ENCODE measurements at places on chromosomes 7 and 10. TPM values are rescaled to one million over a fixed set of nuclear protein-coding genes. Genes with fewer than 3 reads are reported as not detected.

FAM13C gene
- total RNA-seq = not detected

DNA sequence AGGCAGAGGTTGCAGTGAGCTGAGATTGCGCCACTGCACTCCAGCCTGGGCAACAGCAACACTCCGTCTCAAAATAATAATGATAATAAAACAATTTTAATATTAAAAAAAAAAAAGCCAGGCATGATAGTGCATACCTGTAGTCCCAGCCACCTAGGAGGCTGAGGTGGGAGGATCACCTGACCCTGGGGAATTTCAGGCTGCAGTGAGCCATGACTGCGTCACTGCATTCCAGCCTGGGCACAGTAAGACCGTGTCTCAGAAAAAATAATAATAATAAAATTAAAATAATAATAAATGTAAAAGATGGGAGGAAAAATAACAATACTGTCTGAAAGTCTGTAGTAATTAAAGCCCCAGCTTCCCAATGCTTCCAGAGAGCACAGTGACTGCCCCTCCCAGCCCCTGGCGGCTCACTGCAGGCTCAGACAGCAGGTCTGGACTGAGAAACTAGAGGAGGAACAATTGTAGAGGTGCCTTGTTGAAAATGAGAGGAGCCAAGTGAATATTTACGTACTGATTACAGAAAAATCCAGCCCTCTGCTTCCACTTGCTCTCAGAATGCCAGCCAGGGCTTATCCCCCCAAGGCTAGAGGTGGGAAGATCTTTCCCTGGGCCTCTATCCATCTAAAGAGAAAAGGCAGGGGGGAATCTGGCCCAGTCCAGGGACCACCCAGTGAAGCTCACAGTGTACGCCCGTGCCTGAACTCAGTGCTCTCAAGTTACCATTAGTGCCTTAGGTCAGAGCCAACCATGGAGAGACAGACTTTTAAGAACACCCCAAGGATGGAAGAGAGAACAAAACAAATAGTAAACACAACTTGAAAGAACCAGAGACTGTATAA lies 112.8 kb downstream of the PARD3 start:
- no peaks in the 10 kb centered on the region for H3K27me3 ChIP-seq
- no peaks in the 10 kb centered on the region for H3K36me3 ChIP-seq
- H3K4me1 ChIP-seq = no peaks in the 10 kb centered on the region
- no peak overlapping the region for H3K27ac ChIP-seq

- no peak overlapping the region for H3K27ac ChIP-seq
- no peaks in the 10 kb centered on the region for H3K4me1 ChIP-seq
- no peaks in the 10 kb centered on the region for H3K36me3 ChIP-seq
- DNase-seq = no peak
Measured at GRCh38 chr7:1210979-1211608, 21.6 kb upstream of the UNCX start.

GRCh38 chr10:16999665-17000451 lies 129.8 kb downstream of the CUBN start:
- H3K4me3 ChIP-seq = no peak overlapping the region
- no peak overlapping the region for H3K27ac ChIP-seq
- H3K4me1 ChIP-seq = peaks cover 2% of the 10 kb centered on the region

- H3K27ac ChIP-seq = no peak overlapping the region
- no peak for DNase-seq
- H3K36me3 ChIP-seq = no peaks in the 10 kb centered on the region
Measured at GRCh38 chr7:109213081-109213480, 643.4 kb downstream of the DNAJB9 start.

SCART1 gene
- 2.8 TPM for total RNA-seq

NEUROG3 gene
- total RNA-seq = 0.38 TPM

DNA sequence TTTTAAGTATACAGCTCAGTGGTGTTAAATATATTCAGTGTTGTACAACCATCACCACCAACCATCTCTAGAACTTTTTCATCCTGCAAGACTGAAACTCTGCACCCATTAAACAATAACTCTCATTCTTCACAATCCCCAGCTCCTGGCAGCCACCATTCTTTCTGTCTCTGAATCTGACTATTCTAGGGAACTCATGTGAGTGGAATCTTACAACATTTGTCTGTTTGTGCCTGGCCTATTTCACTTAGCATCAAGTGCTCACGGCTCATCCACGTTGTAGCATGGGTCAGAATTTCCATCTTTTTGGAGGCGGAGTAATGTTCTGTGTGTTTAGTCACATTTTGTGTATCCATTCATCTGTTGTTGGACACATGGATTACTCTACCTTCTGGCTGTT lies 40.8 kb upstream of the PFKFB3 start:
- peaks cover 5% of the 10 kb centered on the region for H3K36me3 ChIP-seq
- DNase-seq = no peak

DNA sequence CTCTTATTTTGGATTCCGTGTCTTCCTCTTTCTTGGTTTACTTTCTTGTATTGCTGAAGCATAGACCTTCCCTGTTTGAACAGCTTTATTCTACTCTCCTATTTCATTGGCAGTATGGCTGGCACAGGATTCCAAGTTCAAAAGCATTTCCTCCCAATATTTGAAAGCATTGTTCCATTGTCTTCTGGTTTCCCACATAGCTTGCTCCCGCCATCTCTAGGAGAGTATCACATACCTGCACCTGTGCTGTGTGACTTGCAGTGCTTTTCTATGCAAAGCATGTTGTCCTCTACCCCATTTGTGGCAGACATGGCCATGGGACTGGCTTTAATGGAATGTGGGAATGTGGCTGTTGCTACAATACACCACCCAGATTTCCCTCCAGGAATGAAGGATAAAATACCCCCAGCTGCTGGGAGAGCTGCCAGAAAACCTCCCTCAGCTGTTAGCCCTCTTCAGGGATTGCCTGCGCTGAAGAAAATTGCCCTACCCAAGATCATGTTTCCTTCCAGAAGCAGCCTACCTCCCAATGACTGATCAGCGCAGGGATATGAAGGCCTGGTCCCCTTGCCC lies 6.9 kb upstream of the MYOF start:
- no peak overlapping the region for H3K4me3 ChIP-seq
- H3K27ac ChIP-seq = no peak overlapping the region
- no peak for DNase-seq
- H3K27me3 ChIP-seq = peaks cover 23% of the 10 kb centered on the region

DNA sequence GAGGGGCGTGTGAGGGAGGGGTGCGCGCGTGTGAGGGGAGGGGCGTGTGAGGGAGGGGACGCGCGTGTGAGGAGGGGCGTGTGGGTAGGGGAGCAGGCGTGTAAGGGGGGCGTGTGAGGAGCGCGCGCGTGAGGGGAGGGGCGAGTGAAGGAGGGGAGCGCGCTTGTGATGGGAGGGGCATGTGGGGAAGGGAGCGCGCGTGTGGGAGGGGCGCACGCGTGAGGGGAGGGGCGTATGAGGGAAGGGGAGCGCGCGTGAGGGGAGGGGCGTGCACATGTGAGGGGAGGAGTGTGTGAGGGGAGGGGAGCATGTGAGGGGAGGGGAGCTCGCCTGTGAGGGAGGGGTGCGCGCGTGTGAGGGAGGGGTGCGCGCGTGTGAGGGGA lies 19.1 kb downstream of the MXI1 start:
- peak overlapping the region; percentile 96 for H3K27ac ChIP-seq
- no peaks in the 10 kb centered on the region for H3K27me3 ChIP-seq
- peak; percentile 82 for DNase-seq
- peak overlapping the region; percentile 97 for H3K4me3 ChIP-seq
- peaks cover 25% of the 10 kb centered on the region for H3K4me1 ChIP-seq

GRCh38 chr10:47008769-47009168 lies 97.5 kb downstream of the PTPN20 start:
- no peak overlapping the region for H3K4me3 ChIP-seq
- no peaks in the 10 kb centered on the region for H3K36me3 ChIP-seq
- no peak for DNase-seq
- peaks cover 13% of the 10 kb centered on the region for H3K27me3 ChIP-seq

GRCh38 chr10:130395248-130395936 lies 259.2 kb downstream of the GLRX3 start:
- H3K27me3 ChIP-seq = no peaks in the 10 kb centered on the region
- no peaks in the 10 kb centered on the region for H3K36me3 ChIP-seq
- H3K4me3 ChIP-seq = no peak overlapping the region
- no peaks in the 10 kb centered on the region for H3K4me1 ChIP-seq

CALML5 gene
- not detected for total RNA-seq

GRCh38 chr10:104336821-104337467 lies 1.3 kb downstream of the ITPRIP start:
- H3K27me3 ChIP-seq = no peaks in the 10 kb centered on the region
- peak overlapping the region; percentile 98 for H3K4me3 ChIP-seq
- DNase-seq = no peak
- peak overlapping the region; percentile 92 for H3K27ac ChIP-seq

GRCh38 chr7:41107330-41107937 lies 595.5 kb downstream of the INHBA start:
- H3K4me1 ChIP-seq = peaks cover 2% of the 10 kb centered on the region
- no peaks in the 10 kb centered on the region for H3K27me3 ChIP-seq
- DNase-seq = no peak

COBL gene
- not detected for total RNA-seq

DNA sequence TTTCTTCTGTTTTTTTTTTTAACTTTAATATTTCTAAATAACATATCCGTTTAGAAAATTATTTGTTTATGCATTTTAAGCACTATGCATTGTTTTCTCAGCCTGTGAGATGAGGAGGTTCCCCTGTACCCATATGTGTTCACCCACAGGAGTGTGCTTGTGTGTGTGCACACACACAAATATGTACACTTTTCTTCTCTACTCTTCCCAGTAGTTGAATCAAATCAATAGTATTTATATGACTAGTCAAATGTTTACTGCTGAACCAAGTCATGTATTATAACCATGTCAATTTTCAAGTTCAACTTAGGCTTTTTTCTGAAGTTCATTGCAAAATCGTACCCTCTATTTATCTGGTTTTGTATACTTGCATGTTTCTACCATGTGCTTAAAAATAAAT lies 37.3 kb downstream of the HDAC9 start:
- no peak for DNase-seq
- H3K4me3 ChIP-seq = peak overlapping the region; percentile 42
- peaks cover 85% of the 10 kb centered on the region for H3K4me1 ChIP-seq
- H3K27me3 ChIP-seq = no peaks in the 10 kb centered on the region
- peaks cover 4% of the 10 kb centered on the region for H3K36me3 ChIP-seq

GRCh38 chr10:112784022-112784461 lies 166.0 kb upstream of the TCF7L2 start:
- no peaks in the 10 kb centered on the region for H3K4me1 ChIP-seq
- H3K27ac ChIP-seq = no peak overlapping the region
- no peak overlapping the region for H3K4me3 ChIP-seq

GRCh38 chr7:108368466-108368865 lies 87.8 kb downstream of the NRCAM start:
- peaks cover 7% of the 10 kb centered on the region for H3K27me3 ChIP-seq
- no peak overlapping the region for H3K4me3 ChIP-seq
- DNase-seq = no peak
- H3K4me1 ChIP-seq = peaks cover 4% of the 10 kb centered on the region

- no peak for DNase-seq
- peak overlapping the region; percentile 99 for H3K27ac ChIP-seq
- peak overlapping the region; percentile 97 for H3K4me3 ChIP-seq
- H3K4me1 ChIP-seq = peaks cover 84% of the 10 kb centered on the region
Measured at GRCh38 chr7:142795339-142795863, 24.6 kb downstream of the PRSS2 start.

DNA sequence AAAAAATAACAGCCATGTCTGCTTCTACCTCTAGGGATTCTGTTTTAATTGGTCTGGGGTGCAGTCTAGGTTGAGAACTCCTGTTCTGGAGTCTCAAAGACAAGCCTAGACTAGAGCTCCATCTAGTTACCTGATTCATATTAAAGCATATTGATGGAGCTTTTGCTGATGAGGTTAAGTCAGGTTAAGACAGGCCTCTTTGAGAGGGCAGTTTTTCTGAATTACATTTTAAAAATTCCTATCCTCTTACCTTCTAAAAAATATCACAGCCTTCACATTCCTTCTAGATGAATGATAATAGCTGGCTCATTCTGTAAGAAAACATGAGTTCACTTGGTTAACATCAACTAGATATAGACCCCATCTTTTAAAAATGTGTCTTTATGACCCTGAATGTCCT lies 28.9 kb downstream of the MGAM start:
- H3K4me1 ChIP-seq = no peaks in the 10 kb centered on the region
- DNase-seq = no peak
- no peaks in the 10 kb centered on the region for H3K27me3 ChIP-seq

PLXDC2 gene
- total RNA-seq = 0.16 TPM

DNA sequence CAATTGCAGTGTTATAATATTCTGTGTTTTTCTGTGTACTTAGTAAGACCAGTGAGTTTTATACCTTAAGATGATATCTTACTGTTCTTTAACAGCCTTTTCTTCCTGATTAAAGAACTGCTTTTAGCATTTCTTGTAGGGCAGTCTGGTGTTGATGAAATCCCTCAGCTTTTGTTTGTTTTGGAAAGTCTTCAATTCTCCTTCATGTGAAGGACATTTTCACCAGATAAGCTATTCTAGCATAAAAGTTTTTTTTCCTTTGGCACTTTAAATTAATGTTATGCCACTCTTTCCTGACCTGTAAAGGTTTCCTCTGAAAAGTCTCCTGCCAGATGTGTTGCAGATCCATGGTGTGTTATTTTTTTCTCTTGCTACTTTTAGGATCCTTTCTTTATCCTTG lies 1059.8 kb downstream of the LRMDA start:
- no peak for DNase-seq
- no peak overlapping the region for H3K4me3 ChIP-seq
- no peaks in the 10 kb centered on the region for H3K4me1 ChIP-seq
- H3K36me3 ChIP-seq = no peaks in the 10 kb centered on the region
- no peaks in the 10 kb centered on the region for H3K27me3 ChIP-seq
- no peak overlapping the region for H3K27ac ChIP-seq

LRRD1 gene
- total RNA-seq = not detected

CLCN1 gene
- total RNA-seq = not detected

CCDC172 gene
- not detected for total RNA-seq

ASB10 gene
- not detected for total RNA-seq

ZNF679 gene
- total RNA-seq = not detected

DNA sequence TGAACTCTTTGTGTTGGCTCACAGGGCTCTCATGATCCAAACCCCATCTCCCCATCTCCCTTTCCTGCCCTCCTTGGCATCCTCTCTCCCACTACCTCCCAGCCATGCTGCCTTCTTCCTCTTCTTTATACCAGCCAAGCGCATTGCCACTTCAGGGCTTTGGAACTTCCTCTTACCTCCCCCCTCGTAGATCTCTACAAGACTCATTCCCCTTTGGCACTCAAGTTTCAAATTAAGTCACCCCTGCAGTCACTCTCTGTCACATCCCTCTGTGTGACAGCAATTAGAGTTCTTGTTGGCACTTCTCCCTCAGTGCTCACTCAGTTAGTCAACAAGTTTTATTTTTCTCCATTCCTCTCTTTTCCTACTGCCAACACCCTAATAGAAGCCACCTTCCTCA lies 20.8 kb upstream of the NRP1 start:
- H3K4me1 ChIP-seq = no peaks in the 10 kb centered on the region
- H3K27ac ChIP-seq = no peak overlapping the region
- H3K27me3 ChIP-seq = no peaks in the 10 kb centered on the region
- no peak overlapping the region for H3K4me3 ChIP-seq
- DNase-seq = no peak

GRCh38 chr10:19048891-19049290 lies 290 bp downstream of the MALRD1 start:
- H3K4me3 ChIP-seq = no peak overlapping the region
- DNase-seq = no peak
- H3K36me3 ChIP-seq = no peaks in the 10 kb centered on the region
